ENCODE measurements at places on chromosomes 4 and X.

- no peak for DNase-seq
Measured at GRCh38 chr4:25788703-25789238, 74.0 kb downstream of the SEL1L3 start.

DNA sequence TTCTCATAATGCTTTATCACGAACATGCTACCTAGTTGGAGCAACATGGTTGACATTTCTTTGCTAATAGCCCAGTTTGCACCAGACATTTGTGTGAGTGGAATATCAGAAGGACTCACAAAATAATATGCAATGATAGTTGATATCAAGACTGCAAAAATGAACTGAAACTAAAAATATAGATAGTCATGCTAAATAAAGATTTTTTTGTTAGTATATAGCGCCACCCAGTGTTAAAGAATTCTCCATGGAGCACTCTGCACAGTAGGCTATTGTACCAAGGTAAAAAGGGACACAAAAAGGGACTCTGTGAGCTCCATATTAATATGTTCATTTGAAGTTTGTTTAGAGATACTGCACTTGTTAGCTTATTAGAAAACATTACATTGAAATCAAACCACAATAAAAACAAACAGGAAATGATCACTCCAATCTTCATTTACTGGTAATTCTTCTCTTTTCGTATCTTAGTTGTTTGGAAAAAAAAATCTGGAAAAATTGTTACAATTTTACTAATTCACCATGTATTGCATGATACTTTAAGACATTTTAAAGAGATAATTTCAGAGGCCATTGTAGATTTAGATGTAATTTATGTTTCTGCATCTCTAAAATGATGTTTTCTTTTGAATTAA is 1509.6 kb downstream of the ADGRL3 start:
- DNase-seq = peak; percentile 53

DNA sequence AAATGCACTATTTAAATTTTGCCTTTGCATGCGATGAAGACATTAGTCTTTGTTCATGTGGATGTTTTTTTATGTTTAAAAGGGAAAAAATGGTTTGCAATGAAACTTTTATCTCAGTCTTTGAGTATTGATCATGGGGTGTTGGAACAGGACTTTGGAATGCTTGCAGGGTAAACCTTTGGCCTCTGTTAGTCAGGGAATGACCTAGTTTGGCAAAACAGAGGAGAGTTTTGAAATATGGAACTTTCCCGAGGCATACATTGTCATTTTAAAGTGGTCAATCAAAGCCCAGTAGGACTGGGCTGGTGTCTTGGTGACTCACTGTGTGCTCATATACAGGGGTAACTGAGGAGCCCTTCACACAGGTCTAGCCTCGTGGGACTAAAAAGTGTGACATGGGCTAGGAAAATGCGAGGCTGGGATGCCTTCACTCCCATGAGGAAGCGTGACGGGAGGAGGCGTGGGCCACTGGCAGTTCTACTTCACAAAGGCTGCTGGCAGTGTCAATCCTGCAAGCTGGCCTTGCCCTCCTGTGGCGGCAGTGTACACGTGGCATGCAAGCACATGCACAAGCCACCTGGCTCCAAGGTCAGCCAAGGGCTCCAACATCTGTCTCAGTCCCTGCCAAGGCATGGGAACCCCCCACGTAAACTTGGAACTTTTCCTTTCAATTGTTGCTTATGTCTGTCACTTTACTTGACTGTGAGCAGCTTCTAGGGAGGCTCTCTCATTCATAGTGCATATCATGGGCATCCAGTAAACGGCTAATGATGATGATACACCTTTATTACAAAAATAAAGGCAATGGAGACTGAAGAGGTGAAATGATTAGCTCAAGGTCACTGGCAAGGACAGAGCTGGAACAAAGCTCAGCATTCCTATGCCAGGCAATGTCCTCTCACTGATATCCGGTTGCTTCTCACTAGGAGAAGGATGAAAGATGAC is 5.2 kb upstream of the F11 start:
- no peak for DNase-seq

DNA sequence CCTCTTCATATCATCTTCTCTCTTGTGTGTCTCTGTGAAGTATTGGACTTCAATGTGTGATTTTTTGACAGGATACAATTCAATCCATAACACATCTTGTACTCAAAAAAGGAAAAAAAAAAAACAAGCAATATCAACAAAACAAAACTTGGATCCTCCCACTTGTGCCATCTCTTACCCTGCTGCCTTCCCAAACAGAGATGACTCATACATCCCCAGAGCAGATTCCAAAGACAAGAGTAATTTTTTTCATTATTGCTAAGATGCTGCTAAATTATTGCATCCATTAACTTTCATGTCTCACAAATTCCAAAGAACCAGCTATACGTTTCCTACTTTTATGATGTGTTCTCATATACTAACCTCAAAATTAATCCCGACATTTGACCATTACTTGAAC is 479.2 kb downstream of the GBA3 start:
- DNase-seq = peak; percentile 11

- DNase-seq = peak; percentile 16
Measured at GRCh38 chrX:9293051-9293496, 171.8 kb upstream of the TBL1X start.

- no peak for DNase-seq
Measured at GRCh38 chr4:39029752-39030694, 2.2 kb downstream of the TMEM156 start.

- DNase-seq = peak; percentile 37
Measured at GRCh38 chr4:3201718-3202702, 46.9 kb upstream of the MSANTD1 start.

- DNase-seq = no peak
Measured at GRCh38 chr4:95462921-95463320, 85.9 kb downstream of the UNC5C start.

DNA sequence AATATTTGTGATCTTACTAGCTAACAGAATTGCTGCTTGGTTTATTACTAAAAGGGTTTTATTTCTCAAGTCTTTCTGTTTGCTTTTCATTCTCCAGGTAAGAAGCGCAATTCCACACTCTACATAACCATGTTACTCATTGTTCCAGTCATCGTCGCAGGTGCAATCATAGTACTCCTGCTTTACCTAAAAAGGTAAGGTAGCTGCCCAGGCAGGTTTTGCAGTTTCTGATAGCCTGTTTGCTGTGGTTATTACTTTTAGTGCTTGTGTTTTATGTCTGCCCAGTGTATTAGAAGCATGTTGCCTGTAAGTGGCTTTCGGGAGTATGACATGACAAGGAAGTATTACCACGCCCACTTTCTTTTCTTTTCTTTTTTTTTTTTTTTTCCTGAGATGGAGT is 46.4 kb downstream of the IL13RA1 start:
- no peak for DNase-seq

GRCh38 chr4:7549866-7550265 is 115.1 kb upstream of the PSAPL1 start:
- DNase-seq = no peak

GRCh38 chr4:70251250-70251944 is 9.0 kb downstream of the CSN3 start:
- DNase-seq = no peak

- DNase-seq = no peak
Measured at GRCh38 chr4:119026662-119027444, 108.8 kb upstream of the MYOZ2 start.

DNA sequence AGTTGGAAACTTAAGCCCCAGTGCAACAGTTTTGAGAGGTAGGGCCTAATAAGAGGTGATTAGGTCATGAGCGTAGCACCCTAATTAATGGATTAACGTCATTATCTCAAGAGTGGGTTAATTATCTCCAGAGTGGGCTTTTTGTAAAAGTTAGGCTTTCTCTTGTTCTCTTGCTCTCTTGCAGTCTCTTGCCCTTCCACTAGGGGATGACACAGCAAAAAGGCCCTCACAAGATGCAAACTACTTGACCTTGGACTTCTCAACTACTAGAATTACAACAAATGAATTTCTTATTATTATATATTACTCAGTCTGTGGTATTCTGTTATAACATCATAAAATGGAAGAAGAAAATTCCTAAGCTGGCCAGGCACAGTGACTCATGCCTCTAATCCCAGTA is 22.1 kb upstream of the NDST3 start:
- no peak for DNase-seq

DNA sequence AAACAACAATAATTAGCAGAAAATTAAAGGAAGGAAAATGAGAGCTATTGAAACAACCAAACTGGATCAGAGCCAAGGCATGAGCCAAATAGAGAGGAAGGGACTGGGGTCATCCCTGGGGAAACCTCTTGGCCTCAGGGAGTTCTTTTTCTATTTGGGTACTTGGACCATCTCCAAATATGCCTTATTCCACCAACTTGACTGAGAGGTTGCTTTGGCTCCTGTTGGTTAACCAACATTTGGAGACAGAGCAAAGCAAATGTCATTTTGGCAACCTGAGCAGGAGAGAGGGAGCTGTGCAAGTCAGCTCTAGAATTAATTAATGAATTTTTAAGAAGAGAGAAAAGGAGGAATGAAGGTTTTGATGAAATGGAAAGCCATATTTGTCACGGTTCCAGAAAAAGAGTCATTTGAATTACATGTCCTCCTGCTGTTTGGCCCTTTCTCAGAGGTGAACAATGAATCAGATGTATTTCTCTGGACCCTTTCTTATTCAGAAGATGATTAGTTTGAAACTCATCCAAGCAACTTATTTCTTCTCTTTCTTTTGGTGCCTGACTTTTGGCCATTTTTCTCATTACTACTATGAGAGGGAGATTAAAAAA is 119.1 kb downstream of the CNKSR2 start:
- peak; percentile 45 for DNase-seq
